ENCODE measurements at places on chromosomes 2 and 18.

- DNase-seq: peak; percentile 57
Measured at GRCh38 chr2:79935771-79936657, 368.5 kb downstream of the LRRTM1 start.

GRCh38 chr2:228762565-228762964, 508.5 kb downstream of the PID1 start:
- DNase-seq: no peak

GRCh38 chr2:144548532-144549191, 28.7 kb upstream of the ZEB2 start:
- no peak for DNase-seq

DNA sequence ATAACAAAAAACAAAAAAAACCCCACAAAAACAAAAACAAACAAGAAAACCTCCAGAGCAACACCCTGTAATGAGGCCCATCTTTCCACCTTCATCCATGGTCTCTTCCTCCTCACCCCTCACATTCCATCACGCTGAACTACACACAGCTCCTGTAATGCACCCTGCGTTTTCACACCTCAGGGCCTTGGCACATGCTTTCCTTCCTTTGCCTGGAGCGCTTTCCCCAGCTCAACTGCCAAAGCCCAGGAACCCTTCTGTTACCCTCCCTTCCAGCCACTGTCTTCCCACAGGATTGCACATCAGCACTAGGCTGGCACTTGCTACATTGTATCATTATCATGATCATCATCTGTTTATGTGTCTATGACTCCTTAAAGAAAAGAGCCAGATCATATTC, 29.4 kb downstream of the TMEM247 start:
- DNase-seq: no peak

- no peak for DNase-seq
Measured at GRCh38 chr18:43866696-43867095, 589.4 kb upstream of the SYT4 start.

DNA sequence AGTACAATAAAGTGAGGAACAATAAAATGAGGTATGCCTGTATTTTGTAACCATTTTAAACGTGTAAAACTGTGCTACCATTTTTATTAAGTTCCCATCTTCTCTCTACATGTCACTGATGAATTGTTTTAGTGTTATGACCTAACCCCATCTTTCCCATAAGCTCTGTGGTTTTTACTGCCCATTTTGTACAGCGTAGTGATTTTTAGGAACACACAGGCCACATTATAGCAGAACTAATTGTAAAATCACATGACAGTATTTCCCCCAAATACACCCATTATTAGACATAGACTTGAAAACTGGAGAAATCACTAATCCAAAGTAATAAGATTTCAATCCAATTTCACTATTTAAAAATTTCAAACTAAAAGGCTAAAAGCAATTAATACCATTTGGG, 130.7 kb downstream of the TMEM247 start:
- no peak for DNase-seq

GRCh38 chr2:23469142-23469540, 84.2 kb downstream of the KLHL29 start:
- DNase-seq: no peak

GRCh38 chr2:24877067-24877466, 43.0 kb downstream of the ADCY3 start:
- no peak for DNase-seq

DNA sequence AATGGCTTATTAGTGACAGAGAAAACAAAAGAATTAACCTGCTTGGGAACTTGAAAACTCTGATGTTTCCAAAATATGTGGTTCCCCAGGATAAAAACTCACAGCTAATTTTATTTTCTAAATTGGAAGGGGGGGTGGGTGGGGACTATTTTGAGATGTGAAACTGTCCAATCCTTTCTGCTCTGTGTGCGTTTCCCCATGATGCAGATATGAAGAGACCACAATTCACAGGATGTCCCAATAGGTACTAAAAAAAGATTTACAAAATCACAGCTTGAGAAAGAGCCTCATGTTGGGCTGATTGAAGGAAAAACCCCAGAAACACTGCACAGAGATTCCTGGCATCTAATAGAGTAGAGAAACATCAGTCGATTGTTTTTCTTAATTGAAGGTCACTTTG, 273.2 kb downstream of the ARHGAP15 start:
- DNase-seq: no peak

- DNase-seq: peak; percentile 88
Measured at GRCh38 chr2:9378433-9379390, 44.6 kb downstream of the ITGB1BP1 start.

GRCh38 chr2:71647356-71647755, 194.0 kb downstream of the DYSF start:
- DNase-seq: no peak

DNA sequence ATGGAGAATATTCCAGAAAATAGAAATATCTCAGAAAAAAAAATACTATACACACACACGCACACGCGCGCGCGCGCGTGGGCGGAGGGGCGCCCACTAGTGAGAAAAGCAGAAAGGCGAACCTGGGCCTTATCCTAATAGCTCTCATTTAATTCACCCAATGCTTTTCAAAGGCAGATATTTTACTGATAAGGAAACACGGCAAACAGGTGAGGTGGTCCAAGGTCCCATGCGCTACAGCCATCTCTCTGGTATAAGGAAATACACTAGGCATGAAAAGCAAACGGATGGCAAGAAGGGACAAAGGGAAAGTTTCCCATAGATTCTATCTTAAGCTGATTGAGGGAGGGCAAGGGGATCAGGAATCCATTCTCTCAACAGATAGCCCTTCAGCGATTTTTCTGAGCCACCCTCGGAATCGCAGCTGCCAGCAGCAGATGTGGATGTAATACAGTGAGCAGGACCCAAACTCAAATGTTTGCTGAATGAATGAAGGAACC, 136.7 kb downstream of the TMEM247 start:
- DNase-seq: peak; percentile 21

DNA sequence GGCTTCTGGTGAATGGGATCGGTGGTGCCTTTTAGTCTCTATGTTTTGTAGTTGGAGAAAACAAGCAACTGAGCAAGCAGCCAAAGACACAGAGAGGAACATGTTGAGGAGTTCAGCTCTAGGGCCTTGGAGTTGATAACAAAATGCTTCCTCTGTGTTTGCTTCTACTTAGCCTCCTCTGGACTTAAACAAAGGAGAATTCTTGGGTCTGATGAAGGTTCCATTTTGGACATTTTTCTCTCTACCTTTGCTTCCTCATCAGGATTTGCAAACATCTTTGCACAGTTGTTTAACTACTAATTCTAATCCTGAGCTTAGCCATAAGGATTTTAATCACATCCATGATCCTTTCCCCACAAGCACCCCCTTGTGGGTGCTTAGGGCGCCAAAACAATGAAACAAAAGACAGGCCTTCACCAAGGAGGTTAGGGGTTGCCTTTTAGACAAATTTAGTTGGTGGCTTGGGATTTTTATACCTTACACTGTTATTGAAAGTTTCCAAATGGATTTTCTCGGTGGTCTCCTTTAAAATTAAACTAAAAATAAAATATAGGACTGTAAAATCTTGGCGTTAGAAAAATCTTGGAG, 148.5 kb upstream of the SATB2 start:
- no peak for DNase-seq

GRCh38 chr2:75603477-75603876, 42.7 kb upstream of the EVA1A start:
- no peak for DNase-seq

GRCh38 chr18:28574175-28574574, 397.2 kb upstream of the CDH2 start:
- no peak for DNase-seq
